ENCODE measurements at places on chromosomes 4 and X.

DNA sequence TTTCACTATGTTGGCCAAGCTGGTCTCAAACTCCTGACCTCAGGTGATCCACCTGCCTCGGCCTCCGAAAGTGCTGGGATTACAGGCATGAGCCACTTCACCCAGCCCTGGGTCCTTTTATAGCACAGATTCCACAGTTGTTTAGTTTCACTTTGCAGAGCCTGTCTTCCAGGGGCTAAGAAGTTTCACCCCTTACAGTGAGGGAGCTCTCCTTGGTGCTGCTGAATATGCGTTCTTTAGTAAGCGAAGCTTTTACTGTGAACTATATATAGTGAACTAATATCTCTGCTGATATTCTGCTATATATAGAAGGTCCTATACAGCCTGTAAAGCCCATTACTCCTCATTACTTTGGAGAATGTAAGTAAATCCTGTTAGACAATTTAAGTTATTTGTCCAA, 4.2 kb downstream of the TCEAL6 start:
- no peak for DNase-seq

GRCh38 chr4:14857475-14857874, 144.8 kb upstream of the CPEB2 start:
- no peak for DNase-seq

DNA sequence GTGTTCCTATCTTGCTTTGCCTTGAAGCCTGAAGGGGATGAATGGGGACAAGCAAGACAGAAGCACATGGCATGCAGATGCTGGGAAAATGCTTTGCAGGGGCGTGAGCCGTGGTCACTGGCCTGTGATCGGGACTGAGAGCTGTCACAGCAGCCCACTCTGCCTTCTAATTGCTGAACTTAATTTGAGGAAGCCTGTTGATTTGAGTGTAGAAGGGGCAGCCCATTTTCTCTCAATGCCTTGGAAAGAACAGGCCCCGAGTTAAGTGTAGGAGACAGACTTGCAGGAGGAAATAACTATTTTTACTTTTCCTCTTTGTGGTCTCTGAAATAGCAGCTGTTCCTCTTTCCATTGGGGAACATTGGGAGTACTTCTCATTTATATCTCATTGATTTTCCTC, 26.1 kb upstream of the TBC1D1 start:
- DNase-seq: peak; percentile 90

DNA sequence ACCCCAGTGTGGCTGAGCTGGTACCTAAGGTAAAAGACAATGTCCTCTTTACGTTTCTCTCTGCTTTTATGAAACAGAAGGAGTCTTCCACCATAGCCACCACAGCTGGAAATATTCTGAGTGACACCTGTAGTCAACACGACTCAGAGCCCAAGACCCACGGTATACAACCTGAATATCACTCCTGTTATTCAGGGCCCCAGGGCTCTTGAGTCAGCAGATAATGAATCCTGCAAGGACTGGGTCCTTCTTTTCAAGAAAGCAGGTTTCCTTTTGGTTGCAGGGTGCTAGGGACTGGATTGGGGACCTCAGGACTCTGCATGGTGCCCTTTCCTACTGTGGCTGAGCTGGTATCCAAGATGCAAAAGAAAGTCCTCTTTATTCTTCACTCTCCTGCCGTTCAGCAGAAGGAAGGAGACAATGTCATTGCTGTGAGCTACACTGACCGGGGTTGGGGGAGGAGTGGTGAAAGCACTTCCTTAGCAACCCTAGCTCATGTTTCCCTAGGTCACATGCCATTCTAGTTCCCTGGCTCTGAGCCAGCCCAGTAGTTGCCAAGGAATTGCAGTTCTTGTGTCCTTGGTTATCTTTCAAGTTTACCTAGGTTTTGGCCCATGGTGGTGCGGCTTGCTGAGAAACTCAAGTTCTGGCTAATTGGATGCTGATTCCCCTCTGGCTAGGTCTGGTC, 23.7 kb upstream of the UNC5C start:
- DNase-seq: peak; percentile 87

- no peak for DNase-seq
Observed at GRCh38 chrX:21412883-21413282, 38.7 kb downstream of the CNKSR2 start.

DNA sequence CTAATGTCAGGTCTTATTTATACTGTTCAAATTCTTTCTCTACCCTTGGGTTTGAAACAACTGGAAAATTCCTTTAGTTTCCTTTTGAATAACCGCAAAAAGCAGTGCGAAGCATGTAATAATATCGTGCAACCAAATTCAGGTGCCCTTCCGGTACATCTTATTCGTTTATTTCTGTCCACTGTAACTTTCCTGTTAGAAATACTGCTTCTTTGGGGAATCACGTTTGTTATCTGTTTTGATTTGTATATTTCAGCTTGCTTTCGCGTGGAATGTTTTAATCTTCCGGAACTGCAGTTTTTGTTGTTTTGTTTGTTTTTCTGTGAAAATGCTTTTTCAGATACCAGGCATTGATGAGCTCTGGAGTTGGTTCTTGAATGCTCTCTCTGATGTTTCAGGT, 85.7 kb upstream of the HPRT1 start:
- no peak for DNase-seq

DNA sequence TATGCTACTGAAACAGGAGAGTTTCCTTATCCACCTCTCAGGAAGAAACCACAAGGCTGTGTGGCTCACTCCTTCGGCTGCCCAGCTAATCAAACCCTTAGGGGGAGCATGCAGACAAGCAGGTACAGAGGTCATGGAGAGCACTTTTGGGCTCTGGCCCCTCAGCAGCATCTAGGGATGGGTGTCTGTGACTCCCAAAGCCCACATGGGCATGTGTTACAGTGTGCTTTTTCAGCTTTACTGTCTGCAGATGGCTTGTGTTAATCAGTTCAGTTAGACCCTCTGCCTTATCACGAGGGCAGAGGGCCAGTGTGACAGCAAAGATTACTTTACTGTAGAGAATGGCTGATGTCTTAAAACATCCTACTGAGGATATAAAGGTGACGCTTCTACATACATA, 447.4 kb downstream of the PCDH10 start:
- DNase-seq: no peak

GRCh38 chr4:40178672-40179071, 18.2 kb upstream of the RHOH start:
- DNase-seq: no peak

DNA sequence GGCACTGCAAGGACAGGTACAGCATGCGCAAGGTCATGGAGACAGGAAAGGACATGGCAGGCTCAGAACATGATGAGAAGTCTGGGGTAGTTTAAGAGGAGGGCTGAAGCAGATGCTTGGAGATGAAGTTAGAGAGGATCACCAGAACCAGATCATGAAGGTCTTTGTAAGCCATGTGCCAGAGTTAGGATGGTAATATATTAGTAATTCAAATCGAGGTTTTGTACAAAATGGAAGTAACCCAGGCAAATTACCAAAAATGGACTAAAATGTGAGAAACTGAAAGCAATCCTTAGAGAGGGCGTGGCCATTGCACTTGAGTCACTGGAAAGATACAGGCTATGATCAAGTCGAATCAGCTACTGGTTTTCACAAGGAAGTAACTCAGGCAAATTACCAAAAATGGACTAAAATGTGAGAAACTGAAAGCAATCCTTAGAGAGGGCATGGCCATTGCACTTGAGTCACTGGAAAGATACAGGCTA, 13.5 kb downstream of the RXFP1 start:
- peak; percentile 97 for DNase-seq

DNA sequence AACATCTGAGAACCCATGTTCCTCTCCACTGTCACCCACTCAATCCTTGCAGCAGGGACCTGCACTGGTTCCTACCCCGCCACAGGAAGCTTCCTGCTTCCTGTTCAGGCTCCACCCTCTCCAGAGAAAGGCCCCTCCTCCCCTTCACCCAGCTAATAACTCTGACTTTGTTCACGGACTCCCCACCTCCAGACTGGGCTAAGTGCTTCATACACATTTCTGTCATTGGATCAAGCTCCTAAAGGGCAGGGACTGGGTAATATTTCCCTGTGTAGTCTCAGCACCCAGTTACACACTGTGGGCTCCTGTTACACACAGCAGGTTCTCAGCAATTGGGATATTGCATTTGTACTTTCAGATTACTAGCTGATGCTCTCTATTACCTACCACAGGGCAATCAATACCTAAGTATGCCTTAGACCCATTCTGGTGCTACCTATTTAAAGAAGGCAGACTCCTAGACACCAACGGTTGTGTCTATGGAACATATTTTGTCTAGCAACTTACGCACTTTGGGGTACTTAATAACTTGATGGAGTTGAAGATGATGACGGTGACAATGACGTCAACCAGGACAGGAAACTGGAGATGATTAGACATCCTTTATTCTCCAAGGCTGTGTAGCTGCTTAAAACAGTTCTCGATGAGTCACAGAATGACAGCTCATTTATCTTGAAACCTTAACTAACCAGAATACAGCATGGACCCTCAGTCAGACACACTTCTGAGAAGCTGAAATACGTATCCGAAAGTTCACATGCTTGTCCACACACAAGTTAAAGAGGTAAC, 58.1 kb downstream of the MAML3 start:
- DNase-seq: peak; percentile 82

- no peak for DNase-seq
Observed at GRCh38 chr4:41258783-41259182, 2.1 kb downstream of the UCHL1 start.

- DNase-seq: no peak
Observed at GRCh38 chrX:28158019-28158777, 176.9 kb upstream of the DCAF8L1 start.

DNA sequence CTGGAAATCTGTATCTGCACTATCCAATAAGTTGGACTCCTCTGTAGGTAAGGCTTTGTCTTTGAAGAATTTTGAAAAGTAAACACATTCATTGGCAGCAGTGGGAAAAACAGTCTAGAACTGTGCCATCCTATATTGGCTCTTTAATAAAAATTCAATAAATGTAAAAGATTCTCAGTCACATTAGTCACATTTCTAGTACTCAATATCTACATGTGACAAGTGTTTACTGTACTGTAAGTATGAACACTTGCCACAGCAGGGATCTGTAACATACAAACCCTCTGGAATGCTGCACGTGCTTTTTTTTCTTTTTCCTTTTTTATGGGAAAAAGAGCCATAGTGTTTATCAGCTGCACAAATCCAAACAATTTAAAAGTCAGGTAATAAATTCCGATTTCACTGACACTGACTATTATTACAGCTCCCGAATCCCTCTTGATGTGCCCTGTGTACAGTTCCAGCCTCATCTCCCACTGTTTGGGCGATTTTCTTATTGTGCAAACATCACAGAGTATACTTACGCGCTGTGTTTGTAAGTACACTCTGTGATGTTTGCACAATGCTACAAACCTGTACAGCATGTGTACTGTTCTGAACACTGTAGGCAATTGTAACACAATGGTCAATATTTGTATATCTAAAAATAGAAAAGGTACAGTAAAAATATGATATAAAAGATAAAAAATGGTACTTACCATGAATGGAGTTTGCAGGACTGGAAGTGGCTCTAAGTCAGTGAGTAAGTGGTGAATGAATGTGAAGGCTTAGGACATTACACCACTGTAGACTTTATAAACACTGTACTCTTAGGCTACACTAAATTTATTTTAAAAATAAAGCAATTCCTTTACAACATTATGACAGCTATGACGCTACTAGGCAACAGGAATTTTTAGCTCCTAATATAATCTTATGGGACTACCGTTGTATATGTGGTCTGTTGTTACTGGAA, 8.7 kb downstream of the PYURF start:
- DNase-seq: no peak

DNA sequence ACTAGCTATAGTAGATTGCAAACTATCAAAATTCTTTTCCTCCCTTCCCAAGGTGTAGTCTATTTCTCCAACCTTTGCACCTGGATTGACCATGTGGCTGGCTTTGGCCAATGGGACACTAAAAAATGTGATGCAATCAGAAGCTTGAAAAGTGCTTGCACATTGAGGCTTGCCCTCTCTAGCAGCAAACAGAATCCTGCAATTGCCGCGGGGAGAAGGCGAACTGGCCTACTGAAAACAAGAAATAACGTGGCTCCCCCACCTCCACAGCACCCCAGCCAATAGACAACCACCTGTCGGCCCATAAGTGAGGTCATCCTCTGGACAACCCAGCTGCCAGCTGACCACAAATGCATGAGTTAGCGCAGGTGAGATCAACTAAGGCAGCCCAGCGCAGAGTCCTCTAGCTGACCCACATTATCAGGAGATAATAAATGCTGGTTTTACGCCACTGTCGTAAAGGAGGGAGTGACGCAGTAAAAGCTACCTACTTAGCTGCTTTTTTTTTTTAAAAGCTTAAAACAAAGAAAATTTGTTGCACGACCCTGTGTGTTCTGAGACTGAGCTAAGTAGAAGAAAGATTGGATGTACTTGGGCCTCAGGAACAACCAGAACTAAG, 95.2 kb downstream of the GK start:
- DNase-seq: no peak

- peak; percentile 28 for DNase-seq
Observed at GRCh38 chrX:110006821-110007375, 4.0 kb downstream of the TMEM164 start.

- DNase-seq: no peak
Observed at GRCh38 chrX:19647159-19647558, 131.9 kb upstream of the MAP3K15 start.

- DNase-seq: no peak
Observed at GRCh38 chrX:80808881-80809411, 731 bp downstream of the BRWD3 start.

DNA sequence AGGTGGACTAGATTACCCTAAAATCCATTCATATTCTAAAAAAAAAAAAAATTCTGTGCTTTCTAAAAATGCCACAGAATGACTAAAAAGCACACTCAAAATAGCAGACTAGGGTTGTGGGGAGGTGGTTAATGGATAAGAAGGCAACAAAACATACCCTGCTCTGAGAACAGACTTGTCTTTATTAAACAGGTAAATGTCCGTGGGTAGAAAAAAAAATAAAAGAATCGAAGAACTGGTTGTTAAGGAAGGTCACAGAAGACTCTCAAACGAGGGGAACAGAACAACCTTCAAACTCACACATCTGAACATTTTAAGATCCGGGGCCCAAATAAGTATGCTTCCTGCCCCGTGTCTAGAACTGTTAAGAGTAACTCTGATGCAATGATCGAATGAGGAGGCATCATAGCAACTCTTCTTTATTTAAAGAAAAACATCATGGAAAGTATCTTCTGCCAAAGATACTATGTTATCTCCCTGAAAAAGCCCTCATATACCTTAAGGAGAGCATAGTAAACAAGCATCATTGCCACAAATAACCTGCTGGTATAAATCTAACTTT, 68.4 kb downstream of the ELF2 start:
- no peak for DNase-seq

Measured in MV-4-11 (cell line).